ENCODE measurements at places on chromosomes 13 and 19. TPM values are rescaled to one million over a fixed set of nuclear protein-coding genes. Genes with fewer than 3 reads are reported as not detected.

Gene WASF3
- total RNA-seq = 16.2 TPM

Gene SCN1B
- total RNA-seq = 14.1 TPM

Gene MBD3L3
- total RNA-seq = not detected

Gene TEKTIP1
- total RNA-seq = not detected

Gene CRB3
- 0.17 TPM for total RNA-seq

Gene COL5A3
- 0.77 TPM for total RNA-seq

Gene SSC5D
- total RNA-seq = 19.3 TPM

Gene MUC16
- not detected for total RNA-seq

Gene GNG7
- total RNA-seq = 0.83 TPM

Gene ACP5
- total RNA-seq = 1.2 TPM

Gene PGPEP1
- 63.9 TPM for total RNA-seq

Gene IGFL4
- total RNA-seq = not detected

Gene ZNF709
- total RNA-seq = 4.8 TPM

Gene LGALS14
- total RNA-seq = not detected

Gene PDE4C
- total RNA-seq = 1.3 TPM

Gene CYP4F8
- not detected for total RNA-seq

Gene LAIR1
- not detected for total RNA-seq

Gene SBK3
- total RNA-seq = 0.66 TPM

Gene U2AF1L4
- 5.9 TPM for total RNA-seq

Gene LYPD3
- 0.50 TPM for total RNA-seq

Gene LILRB1
- total RNA-seq = not detected

Gene PLIN4
- 5.3 TPM for total RNA-seq
